HTR-8/SVneo (cell line): ENCODE measurements at places on chromosomes 1 and 21.
A peak's percentile ranks its signal among the peaks of the same experiment; 100 is the strongest.

GRCh38 chr1:244702620-244703019 lies 49.7 kb downstream of the DESI2 start:
- no peak for DNase-seq

GRCh38 chr1:31869449-31869848 lies 53.6 kb upstream of the SPOCD1 start:
- no peak for DNase-seq

DNA sequence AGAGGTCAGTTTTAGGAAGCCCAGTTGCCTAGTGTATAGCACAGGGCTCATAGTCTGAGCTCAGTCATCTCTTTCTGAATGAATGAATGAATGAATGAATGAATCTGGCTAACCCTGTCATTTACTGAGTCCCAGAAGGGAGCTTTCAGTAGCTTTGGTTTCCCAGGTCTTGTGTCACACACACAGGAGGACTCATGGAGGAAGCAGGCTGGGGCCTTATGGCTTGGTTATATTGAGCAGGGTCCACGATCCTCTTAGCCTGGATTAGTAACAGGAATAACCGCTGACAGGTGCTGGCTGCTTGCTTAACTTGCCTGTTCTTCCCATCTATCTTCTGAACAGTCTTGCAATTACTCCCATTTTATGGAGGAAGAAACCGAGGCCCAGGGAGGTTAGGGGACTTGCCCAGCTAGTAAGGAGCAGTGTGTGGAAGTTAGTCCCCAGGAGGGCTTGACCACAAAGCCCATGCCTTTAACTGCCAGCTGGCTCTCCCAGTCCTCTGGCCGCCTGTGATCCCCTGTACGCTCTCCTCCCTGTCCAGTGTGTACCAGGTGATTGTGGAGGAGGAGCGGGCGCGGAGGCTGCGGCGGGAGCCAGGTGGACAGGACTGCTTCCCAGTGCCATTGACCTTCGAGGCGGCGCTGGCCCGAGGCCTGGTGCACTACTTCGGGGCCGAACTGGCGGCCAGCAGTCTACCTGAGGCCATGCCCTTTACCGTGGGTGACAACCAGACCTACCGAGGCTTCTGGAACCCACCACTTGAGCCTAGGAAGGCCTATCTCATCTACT lies 46.0 kb downstream of the PTPRU start:
- no peak for DNase-seq

GRCh38 chr1:168387781-168388760 lies 107.4 kb downstream of the TBX19 start:
- DNase-seq, result no peak

- DNase-seq, result no peak
Measured at GRCh38 chr21:25396135-25396711, 211.1 kb downstream of the MRPL39 start.

GRCh38 chr1:104760017-104760416 lies 1010.3 kb downstream of the AMY1C start:
- no peak for DNase-seq

- no peak for DNase-seq
Measured at GRCh38 chr1:185479796-185480195, 162.8 kb upstream of the IVNS1ABP start.

GRCh38 chr1:185373813-185374529 lies 56.9 kb upstream of the IVNS1ABP start:
- DNase-seq, result peak; percentile 17
